Omental fat pad (tissue), 4 donors: ENCODE measurements at places on chromosomes 7 and 10.

DNA sequence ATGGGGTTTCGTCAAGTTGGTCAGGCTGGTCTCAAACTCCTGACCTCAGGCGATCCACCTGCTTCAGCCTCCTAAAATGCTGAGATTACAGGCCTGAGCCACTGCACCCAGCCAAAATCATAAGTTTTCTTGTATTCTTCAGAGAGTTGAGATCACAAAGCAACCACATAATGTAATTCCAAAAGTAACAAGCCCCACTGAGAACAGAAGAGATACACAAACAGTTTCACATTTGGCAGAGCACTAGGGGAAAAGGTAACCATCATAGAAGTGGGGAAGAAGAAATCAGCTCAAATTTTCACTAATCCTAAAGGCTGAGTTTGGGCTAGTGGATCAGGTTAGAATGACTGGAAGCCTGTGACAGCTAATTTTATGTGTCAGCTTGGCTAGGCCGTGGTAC lies 5.4 kb upstream of the CEP41 start:
- no peak for DNase-seq

GRCh38 chr7:25830215-25830614 lies 321.8 kb upstream of the NFE2L3 start:
- no peak for DNase-seq

DNA sequence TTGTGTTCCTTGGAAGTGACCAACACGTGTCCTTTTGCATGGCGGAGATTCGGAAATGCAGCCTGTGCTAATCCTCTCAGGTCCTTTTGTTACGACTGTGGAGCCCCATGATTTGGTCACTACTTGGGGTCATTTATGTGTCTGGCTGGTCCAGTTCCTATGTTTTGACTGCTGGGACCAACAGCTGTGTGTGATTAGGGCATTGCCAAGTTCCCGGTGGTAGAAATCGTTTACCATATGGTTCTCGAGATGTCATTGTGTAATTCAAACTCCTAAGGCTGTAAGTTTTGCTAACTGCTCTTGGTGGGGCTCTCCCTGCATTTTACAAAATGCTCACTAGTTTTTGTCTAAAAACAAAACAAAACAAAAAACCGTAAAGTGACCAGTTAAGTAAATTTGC lies 62.0 kb downstream of the CCNY start:
- DNase-seq: no peak

DNA sequence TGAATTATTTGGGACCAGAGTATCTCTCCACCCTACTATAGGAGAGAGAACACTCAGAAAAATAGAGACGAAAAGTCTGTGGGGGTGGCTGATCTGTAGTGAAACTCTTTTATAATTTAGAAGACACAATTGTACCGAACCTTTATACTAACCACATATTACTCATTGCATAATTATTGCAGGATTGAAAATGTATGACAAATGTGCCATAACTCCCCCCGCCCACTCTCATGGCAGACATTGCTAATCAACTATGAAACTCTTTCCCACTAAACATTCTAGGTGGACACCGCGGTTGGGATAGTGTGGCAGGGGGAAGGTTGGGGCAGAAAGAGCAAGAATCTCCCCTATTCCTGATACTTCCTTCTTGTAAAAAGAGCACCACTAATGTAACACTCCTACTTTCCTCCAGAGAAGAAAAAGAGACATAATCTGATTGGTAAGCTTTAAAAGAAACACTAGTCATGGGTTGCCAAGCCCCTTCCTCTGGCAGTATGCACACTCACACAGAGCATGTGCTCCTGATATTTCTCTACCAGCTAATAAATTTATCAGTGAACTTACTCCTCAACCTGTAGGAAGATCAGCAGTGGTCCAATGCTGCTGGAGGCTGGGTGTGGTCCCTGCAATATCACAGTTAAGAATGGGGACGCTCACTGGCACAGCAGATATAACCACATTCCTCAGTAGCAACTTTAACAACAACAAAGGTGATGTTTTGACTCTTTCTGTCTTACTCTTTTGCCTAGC lies 18.7 kb upstream of the ARID5B start:
- no peak for DNase-seq

DNA sequence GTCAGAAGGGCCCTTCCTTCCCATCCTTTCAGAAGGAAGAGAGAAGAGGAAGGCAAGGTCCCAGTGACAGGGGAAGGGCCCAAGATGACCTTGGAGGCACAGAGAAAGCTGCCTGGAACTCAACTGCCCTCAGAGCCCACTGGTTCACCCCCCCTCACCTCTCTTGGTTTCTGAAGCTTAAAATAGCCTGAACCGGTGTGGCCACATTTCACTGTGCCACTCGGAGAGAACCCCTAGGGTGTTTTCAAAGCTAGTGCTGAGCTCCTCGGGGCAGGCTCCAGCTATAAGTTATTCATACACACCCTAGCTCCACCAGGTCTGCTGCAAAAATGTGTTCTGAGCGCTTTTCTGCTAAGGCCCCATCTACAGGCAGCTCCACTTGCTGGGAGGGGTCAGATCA lies 60.9 kb upstream of the ADRB1 start:
- no peak for DNase-seq
